Uterus (tissue), 4 donors: ENCODE measurements at places on chromosomes 3 and 15. TPM values are rescaled to one million over a fixed set of nuclear protein-coding genes. Genes with fewer than 3 reads are reported as not detected.

DNA sequence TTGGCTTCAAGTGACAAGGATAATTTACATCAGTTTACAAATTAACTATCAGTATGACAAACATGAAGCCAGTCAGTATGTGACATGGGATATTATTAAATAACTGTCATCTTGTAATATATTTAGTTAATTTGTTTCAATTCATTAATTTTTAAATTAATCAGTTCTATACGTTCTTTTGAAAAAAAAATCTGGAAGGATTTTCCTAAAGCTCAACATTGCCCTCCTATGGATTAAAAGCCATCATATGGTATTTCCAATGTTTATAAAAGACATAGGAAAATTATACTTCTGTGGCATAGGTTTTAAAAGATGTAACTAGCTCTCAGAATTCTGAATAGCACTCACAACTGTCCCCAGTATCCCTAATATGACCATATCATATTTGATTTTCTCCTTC, 134.4 kb downstream of the PLOD2 start:
- H3K36me3 ChIP-seq: no peaks in the 10 kb centered on the region
- H3K4me3 ChIP-seq: no peak overlapping the region
- H3K4me1 ChIP-seq: no peaks in the 10 kb centered on the region
- no peak overlapping the region for H3K27ac ChIP-seq

The PPCDC gene
- total RNA-seq: 1.2 TPM

The IL5RA gene
- under 0.01 TPM for total RNA-seq

GRCh38 chr3:85037203-85037602, 78.4 kb downstream of the CADM2 start:
- H3K27me3 ChIP-seq: no peaks in the 10 kb centered on the region
- no peak overlapping the region for H3K27ac ChIP-seq
- DNase-seq: no peak
- H3K36me3 ChIP-seq: no peaks in the 10 kb centered on the region
- H3K4me1 ChIP-seq: no peaks in the 10 kb centered on the region

DNA sequence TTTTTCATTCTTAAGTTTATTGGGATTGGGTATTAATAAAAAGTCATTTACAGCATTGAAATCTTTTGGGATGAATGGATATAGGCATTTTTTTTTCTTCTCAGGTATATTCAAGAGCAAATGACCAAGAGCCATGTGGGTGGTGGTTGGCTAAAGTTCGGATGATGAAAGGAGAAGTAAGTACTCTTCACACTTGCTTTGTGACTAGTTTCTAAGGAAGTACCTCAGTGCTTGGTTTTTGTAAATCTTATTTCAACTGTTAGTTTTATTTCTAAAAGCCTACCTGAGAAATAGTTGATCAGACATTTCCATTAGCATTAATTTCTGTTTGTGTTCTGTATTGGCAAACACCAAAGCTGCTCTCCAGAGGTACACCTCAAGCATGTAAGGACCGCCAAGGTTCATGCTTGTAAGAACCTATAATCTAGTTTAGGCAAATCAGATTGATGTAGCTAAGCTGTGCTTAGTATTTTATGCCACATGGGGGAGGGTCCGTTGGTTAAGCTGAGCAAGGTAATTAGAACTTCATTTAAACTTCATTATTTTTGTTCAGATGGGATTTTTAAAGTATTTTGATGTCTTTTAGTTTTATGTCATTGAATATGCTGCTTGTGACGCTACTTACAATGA, 35.4 kb downstream of the FXR1 start:
- H3K36me3 ChIP-seq: no peaks in the 10 kb centered on the region
- H3K4me1 ChIP-seq: no peaks in the 10 kb centered on the region
- DNase-seq: no peak
- no peaks in the 10 kb centered on the region for H3K27me3 ChIP-seq
- no peak overlapping the region for H3K27ac ChIP-seq
- H3K4me3 ChIP-seq: no peak overlapping the region

DNA sequence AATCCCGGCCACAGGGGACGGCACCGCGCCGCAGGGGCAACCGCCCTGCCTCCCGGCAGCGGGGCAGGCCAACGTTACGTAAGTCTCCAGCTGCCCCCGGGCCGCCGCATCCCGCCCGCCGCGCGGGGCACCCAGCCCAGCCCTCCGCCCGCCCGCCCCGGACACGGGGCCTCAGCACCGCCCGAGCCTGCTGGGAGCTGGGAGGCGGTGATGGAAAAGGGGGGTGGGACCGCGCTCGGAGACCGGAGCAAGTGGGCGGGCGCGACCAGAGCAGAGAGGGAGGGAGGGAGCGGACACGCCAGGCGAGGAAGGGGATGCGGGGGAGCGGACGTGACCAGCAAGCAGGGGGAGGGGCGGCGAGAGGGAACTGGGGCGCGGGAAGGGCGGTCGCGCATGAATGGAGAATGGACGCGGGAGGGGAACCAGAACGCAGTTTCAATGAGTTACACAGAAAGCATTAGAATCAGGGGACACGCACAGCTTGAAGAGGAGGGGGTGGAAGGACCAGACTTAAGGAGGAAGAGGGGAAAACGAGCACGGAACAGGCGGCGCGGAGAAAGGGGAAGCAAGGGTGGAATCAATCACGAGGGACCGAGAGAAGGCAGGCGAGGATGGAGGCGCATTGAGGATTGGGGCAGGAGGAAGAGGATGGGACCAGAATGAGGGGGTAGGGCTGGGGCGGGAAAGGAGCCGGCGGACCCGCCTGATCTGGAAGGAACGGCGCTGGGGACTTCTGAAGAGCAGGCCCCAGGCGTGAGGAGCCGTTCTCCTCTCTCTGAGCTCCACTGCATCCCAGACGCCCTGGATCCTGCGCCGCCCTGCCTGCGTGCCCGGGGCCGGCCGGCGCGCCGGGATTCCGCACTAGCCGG, 559 bp downstream of the PKM start:
- H3K4me1 ChIP-seq: peaks cover 6% of the 10 kb centered on the region
- H3K27ac ChIP-seq: peak overlapping the region; percentile 93
- no peaks in the 10 kb centered on the region for H3K36me3 ChIP-seq
- peak; percentile 92 for DNase-seq
- no peaks in the 10 kb centered on the region for H3K27me3 ChIP-seq

GRCh38 chr3:98797905-98798304, 34.8 kb downstream of the ST3GAL6 start:
- no peaks in the 10 kb centered on the region for H3K4me1 ChIP-seq
- no peaks in the 10 kb centered on the region for H3K36me3 ChIP-seq
- H3K27ac ChIP-seq: no peak overlapping the region
- no peak for DNase-seq

DNA sequence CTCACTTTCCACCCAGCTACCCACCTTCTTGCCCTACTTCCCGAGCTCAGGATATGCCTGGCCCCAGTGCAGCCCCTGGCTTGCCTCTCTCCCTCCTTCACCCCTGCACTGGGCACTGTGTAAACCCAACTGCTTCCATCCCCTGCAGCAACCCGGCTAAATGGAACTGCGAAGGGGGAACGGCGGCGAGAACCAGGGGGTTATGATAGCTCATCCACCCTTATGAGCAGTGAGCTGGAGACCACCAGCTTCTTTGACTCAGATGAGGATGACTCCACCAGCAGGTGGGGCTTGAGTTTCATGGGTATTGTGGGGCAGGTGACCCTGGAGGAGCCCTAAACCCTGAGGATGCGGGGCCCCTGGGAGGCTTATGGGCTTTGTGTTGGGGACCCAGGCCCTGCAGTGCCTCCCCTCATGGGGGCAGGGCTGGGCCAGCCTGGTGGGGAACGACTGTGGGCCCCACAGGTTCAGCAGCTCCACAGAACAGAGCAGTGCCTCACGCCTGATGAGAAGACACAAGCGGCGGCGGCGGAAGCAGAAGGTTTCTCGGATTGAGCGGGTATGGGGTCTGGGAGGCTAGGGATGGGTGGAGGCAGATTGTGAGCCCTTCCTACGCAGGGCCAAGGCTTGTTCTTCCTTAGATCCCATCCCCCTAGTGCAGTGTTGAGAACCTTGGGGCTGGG, 9.6 kb downstream of the DVL3 start:
- H3K27me3 ChIP-seq: no peaks in the 10 kb centered on the region
- no peak overlapping the region for H3K4me3 ChIP-seq
- no peaks in the 10 kb centered on the region for H3K36me3 ChIP-seq

DNA sequence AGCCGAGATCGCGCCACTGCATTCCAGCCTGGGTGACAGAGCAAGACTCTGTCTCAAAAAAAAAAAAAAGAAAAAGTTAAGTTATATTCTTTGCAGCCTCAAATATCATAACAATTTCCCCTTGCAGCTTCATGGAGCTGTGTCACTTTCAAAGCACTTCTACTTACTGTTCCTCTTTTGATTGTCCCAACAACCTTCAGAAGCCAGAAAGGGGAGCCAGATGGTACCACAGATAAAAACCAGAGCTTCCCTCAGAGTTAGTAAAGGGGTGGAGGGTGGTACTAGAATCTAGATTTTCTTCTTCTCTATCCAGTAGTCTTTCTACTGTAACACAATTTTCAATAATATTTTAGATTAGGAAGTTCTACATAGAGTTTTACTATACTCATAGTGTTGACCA, 188.8 kb downstream of the TAFA4 start:
- no peak overlapping the region for H3K4me3 ChIP-seq
- no peaks in the 10 kb centered on the region for H3K27me3 ChIP-seq
- DNase-seq: no peak

- DNase-seq: no peak
- no peak overlapping the region for H3K27ac ChIP-seq
- no peaks in the 10 kb centered on the region for H3K27me3 ChIP-seq
- H3K36me3 ChIP-seq: no peaks in the 10 kb centered on the region
- H3K4me1 ChIP-seq: no peaks in the 10 kb centered on the region
These were observed 29.5 kb downstream of the ADPGK start for GRCh38 chr15:72754096-72754495.

DNA sequence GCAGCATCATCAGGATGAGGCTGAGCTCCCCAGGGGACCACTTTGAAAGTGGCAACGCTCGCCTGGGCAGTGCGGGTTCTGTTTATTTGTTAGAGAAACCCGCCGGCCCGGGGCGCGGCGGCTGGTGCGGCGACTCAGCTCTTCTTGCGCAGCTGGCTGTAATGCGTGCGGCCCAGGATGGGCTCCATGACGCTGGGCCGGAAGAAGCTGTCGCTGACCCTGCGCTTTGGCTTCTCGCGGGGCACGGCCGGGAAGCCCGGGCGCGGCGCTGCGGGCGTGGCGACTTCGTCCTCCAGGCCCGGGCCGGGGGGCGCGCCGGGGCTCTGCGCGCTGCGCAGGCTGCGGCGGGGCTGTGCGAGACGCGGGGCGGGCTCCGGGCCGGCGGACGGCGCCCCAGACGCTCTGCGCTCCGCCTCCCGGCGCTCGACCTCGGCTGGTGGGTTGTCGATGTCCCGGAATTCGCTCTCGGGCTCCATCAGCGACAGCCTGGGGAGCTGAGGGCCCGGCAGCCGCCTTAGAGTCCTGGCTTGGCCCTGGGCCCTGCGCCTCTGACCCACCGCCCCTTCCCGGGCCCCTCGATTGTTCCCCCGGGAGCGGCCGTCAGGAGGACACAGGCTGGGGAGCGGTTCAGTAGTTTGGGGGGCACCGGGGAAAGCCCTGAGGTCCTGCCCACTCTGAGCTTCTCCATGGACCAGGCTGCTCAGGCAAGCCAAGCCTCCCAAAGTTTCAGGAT, 10.3 kb upstream of the KIF7 start:
- no peaks in the 10 kb centered on the region for H3K27me3 ChIP-seq
- H3K4me3 ChIP-seq: peak overlapping the region; percentile 34
- H3K4me1 ChIP-seq: peaks cover 11% of the 10 kb centered on the region
- peak; percentile 66 for DNase-seq
- H3K27ac ChIP-seq: peak overlapping the region; percentile 89
- no peaks in the 10 kb centered on the region for H3K36me3 ChIP-seq

The ITPR1 gene
- total RNA-seq: 98.2 TPM

DNA sequence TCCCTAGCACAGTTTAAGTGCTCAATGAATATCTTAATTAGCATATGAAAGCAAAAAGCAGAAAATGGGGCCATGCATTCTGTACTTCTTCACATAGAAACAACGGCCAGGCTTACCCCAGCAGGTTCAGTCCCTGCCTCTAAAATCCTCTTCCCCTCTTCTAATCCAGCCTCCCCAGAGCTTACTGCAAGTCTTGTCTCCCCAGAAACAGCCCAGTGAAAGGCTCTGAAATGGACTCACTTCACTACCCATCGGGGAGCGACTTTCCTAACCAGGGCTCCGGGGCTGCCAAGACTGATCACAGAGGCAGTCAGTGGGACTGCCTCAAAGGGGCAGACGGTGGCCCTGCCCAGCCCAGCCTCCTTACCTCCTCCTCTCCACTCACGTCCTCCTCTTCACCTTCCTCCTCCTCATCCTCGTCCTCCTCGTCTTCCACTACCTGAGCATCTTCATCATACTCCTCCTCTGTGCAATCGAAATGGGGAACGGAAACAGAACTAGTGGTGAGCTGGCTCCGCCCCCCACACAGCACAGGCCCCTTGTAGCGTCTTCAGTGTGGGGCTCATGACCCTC, 38.0 kb downstream of the ANP32A start:
- no peak for DNase-seq
- peak overlapping the region; percentile 13 for H3K27ac ChIP-seq
- no peaks in the 10 kb centered on the region for H3K4me1 ChIP-seq
- no peak overlapping the region for H3K4me3 ChIP-seq
- no peaks in the 10 kb centered on the region for H3K27me3 ChIP-seq

The THAP10 gene
- total RNA-seq: 4.1 TPM

GRCh38 chr3:126025116-126025729, 56.2 kb downstream of the ROPN1B start:
- H3K27ac ChIP-seq: no peak overlapping the region
- no peak overlapping the region for H3K4me3 ChIP-seq
- no peak for DNase-seq
- H3K4me1 ChIP-seq: no peaks in the 10 kb centered on the region
